Muscle of back (tissue), 13 donors: ENCODE measurements at places on chromosomes 5 and 9.

DNA sequence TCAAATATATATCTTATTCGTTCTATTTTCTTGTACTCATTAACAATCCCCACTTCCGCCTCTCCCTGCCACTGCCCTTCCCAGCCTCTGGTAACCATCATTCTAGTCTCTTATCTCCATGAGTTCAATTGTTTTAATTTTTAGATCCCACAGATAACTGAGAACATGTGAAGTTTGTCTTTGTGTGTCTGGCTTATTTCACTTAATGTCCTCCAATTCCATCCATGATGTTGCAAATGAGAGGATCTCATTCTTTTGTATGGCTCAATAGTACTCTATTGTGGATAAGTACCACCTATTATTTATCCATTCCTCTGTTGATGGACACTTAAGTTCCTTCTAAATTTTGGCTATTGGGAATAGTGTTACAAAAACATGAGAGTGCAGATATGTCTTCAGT, 17.2 kb upstream of the CMYA5 start:
- DNase-seq = no peak

DNA sequence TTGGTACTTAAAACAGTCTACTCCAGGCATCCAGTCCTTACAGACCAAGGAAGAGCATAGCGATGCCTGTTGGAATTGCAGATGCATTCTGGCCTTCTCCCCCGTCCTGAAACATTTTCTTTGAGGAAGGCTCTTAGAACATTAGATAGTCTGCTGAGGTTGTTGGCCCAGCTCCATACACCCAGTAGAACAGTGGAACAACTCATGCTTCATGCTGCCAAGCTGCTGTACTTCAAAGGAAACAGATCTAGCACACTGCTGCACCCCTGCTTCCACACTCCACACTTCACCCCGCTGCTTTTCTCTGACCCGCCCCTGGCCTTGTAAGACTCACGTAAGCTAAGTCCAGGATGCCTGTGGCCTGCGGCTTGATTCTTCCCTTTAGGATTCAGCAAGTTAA, 33.4 kb upstream of the NCS1 start:
- DNase-seq = peak; percentile 67

- DNase-seq = peak; percentile 97
Observed at GRCh38 chr5:179313849-179314521, 31.3 kb downstream of the ADAMTS2 start.

DNA sequence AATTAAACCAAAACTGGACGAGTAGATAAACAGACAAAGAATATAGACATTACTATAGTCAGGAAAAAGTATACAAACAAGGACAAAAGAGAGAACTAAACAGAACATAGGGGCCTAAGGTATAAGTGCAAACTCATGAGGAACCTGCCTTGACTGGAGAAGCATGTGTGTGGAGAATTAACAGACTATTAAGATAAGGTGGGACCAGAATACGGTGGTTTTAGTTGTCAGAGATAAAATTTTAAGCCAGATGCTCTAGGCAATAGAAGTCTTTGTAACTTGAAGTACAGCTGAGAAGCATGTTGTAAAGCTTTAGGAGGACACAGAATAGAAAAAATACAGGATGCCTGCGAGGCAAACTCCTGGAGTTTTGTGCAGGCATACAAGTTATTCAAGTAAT, 707.1 kb downstream of the PTPRD start:
- no peak for DNase-seq

GRCh38 chr9:114900942-114901802, 29.2 kb downstream of the TNFSF8 start:
- DNase-seq = no peak

DNA sequence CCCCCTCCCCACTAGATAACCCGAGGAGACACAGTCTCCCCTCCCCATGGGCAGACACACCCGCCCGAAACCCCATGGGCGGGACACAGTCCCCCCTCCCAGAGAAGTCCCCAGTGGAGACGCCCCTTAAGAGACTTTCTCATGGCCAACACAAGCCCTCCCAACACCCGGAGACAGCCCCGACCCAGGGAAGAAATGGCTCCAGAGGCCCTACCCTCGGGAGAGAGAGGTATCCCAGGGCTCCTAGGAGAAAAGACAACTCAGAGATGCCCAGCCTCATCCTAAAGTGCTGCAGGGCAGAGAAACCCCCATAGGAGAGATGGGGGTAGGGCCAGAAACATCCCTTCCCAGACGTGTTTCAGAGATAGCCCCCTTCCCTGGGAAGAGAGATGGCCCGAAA, 27.4 kb downstream of the PCDH1 start:
- DNase-seq = peak; percentile 43

DNA sequence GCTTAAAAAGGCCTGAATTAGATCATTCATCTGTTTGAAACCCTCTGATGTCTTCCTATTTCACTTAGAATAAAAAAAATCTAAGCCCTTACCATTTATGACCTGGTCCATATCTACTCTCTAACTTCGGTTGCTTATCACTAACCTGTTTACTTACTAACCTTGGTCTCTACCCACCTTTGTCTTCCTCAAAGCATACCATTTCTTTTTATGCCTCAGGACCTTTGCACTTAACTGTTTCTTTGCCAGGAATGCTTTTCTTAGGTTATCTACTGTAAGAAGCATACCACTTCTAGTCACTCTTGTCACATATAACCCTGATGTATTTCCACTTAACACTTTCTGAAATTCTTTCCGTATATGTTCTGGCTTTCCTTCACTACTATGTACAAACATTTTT, 67.0 kb downstream of the UHRF2 start:
- no peak for DNase-seq

- DNase-seq = no peak
Observed at GRCh38 chr5:135185481-135186065, 151.5 kb upstream of the PITX1 start.

DNA sequence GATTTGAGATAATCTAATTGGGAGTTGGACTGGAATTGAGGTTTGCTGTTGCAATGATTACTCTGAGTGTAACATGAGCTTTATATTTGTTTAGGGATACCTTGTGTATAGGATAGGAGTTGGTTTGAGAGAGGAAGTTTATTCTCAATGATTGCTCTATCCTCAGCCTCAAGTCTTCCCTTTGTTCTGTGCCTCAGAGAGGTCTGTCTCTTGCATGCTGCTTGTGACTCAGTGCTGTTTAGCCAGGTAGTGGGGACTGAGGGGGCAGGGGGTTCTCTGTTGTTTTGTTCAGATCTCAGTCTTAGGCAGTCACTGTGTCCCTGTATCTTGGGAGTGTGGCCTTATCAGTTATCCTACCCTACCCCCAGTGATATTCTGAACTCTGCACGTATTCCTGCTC, 192.1 kb downstream of the SPATA31D1 start:
- no peak for DNase-seq

- no peak for DNase-seq
Observed at GRCh38 chr5:1544294-1544961, 20.7 kb upstream of the LPCAT1 start.

DNA sequence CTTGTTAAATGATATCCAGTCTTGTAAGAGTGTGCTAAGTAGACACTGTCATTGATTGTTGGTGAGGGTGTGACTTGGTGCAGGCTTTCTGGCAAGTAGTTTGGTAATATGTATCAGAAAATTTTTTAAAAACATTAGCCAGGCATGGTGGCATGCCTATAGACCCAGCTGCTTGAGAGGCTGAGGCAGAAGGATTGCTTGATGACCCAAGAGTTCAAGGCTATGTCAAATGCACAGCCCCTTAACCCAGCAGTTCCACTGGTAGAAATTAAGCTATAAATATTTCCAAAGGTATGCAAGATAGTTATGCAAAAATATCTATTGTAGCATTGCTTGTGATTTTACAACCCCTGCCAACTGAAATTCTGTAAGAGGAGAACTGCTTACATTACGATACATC, 24.2 kb downstream of the ZBTB43 start:
- DNase-seq = no peak

GRCh38 chr9:85225180-85225579, 516.6 kb downstream of the AGTPBP1 start:
- no peak for DNase-seq

GRCh38 chr5:115480271-115480670, 64.3 kb downstream of the FEM1C start:
- DNase-seq = no peak

DNA sequence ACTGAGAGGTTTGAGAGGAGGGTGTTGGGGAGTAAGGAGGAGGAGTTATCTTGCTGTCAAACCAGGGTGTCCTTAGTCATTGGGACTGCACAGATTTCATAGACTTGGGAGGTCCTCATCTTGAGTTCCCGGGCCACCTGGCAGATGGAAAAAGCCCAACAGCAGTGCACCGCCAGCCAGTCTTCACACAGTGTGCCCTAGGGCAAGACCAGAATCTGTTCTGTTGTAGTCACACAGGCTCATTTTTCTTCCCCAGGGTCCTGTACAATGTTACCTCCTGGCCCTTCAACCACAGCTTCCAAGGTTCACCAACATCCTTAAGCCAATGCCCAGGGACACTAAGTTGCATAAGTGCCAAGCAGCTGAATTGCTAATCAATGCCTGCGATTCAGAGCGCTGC, 21.0 kb downstream of the PLAC8L1 start:
- no peak for DNase-seq

GRCh38 chr5:111200828-111201227, 23.4 kb upstream of the CAMK4 start:
- no peak for DNase-seq

- no peak for DNase-seq
Observed at GRCh38 chr5:27316271-27316650, 277.9 kb upstream of the CDH9 start.

GRCh38 chr9:1355656-1356055, 305.5 kb downstream of the DMRT2 start:
- DNase-seq = no peak

GRCh38 chr9:131529597-131530545, 1.2 kb downstream of the UCK1 start:
- no peak for DNase-seq

DNA sequence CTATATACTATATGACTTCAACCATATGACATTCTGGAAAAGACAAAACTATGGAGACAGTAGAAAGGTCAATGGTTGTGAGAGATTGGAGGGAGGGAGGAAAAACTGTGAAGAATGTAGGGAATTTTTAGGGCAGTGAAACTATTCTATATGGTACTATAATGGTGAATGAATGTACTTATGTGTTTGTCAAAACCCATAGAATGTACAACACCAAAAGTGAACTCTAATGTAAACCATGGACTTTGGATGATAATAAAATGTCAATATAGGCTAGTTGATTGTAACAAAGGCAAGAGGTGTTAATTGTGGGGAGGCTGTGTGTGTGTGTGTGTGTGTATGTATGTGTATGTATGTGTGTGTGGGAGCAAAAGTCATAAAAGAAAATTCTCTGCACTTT, 10.8 kb upstream of the STOM start:
- no peak for DNase-seq

- no peak for DNase-seq
Observed at GRCh38 chr9:133811471-133811870, 73.3 kb upstream of the SARDH start.

GRCh38 chr5:64814073-64814472, 45.3 kb downstream of the CWC27 start:
- DNase-seq = no peak

DNA sequence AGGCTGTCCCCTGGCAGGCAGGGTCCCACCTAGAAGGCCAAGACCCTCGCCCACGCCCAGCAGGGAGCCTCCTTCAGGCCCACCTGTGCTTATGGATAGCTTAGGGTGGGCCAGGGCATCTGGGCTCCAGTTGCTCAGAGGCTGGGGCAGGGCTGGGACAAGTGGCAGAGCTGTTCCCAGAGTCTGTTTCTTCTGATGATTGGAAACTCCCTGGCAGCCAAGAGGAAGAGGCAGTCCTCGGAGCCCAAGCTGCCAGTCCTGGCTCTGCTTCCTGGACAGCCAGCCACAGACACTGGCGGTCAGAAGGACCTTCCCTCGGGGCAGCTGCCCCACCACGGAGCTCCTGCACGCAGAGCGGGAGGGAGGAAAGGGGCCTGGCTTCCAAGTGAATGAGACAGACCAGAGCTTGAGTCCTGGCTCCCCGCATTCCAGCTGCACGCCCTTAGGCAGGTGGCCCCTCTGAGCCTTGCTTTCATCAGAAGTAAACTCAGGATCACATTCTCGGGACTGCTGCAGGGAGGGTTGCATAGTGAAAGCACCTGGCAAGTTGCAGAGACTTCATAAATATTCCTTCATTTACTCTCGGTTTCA, 37.9 kb upstream of the GABRP start:
- peak; percentile 53 for DNase-seq

DNA sequence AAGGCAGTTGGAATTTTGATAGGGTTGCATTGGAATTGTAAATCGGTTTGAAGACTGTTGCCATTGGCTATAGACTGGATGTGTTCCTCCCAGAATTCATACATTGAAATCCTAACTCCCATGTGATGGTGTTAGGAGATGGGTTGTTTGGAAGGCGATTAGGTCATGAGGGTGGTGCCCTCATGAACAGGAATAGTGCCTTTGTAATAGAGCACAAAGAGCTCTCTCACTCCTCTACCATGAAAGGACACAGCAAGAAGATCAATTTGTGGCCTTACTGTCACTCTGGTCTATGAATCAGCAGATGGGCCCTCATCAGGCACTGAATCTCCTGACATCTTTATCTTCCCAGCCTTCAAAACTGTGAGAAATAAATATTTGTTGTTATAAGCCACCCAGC, 133.2 kb downstream of the PARP8 start:
- DNase-seq = no peak

DNA sequence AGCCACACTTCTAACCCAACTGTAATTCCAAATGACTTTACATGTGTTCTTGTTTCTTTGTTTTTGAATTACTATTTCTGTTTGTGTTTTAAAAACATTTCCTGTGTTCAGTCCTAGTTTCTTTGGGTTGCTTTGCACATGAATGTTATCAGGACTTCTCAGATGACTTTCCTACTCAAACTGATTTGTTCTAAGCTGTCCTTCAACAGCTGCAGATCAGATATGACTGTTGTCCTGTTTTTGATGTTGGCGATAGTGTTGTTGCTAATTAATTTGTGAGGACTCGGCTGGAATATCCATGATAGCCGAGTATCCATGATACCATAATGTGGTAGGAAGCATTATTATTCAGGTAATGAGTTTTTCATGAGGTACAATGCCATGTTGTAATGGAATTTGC, 98.6 kb downstream of the CHSY3 start:
- DNase-seq = no peak

DNA sequence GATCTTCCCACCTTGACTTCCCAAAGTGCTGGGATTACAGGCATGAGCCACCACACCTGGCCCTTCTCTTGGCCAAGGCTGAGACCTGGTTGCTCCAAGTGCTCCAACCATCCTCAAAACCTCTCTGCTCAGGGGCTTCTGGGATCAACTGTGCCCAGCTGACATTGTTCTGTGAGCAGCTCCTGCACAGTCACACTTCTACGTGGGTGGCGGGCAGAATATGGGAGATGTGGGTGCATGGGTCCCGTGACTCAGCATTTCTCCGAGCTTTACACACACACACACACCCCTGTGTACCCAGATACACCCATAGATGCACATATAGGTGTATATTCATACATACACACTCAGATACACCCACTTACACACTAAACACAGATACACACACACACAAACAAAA, 10.5 kb upstream of the MYORG start:
- DNase-seq = no peak
